ENCODE measurements at places on chromosomes 12 and 14.

GRCh38 chr14:75430116-75430515 is 2.3 kb downstream of the JDP2 start:
- DNase-seq: no peak

DNA sequence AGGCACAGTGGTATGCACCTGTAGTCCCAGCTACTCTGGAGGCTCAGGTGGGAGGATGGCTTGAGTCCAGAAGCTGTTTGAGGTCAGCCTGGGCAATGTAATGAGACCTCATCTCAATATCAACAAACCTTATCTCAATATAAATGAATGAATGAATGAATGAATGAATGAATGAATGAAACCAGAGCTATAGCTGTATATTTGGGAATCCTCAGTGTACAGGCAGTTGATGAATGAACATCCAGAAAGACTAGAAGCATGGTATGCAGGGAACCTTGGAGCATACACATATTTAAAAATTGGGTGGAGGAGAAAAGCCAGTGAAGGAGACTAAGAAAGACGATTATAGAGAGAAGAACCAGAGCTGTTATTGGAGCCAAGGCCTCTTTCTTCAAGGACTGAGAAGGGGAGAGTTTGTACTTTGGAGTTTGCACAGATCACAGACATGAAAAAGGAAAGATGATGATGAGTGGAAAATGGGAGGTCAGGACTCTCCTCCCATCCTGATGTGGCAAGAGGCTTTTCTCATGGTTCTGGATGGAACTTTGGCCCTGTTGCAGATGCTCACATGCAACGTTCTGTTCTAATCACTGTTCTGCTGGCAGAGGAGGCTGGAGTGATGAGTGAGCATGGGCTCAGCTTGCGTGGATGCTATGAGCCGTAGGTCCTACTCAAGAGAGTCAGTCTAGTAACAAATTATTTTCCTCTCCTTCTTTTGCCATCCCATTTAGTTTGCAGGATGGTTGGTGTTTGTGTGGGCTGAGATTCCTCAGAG is 114.4 kb downstream of the PRKCH start:
- DNase-seq: no peak

DNA sequence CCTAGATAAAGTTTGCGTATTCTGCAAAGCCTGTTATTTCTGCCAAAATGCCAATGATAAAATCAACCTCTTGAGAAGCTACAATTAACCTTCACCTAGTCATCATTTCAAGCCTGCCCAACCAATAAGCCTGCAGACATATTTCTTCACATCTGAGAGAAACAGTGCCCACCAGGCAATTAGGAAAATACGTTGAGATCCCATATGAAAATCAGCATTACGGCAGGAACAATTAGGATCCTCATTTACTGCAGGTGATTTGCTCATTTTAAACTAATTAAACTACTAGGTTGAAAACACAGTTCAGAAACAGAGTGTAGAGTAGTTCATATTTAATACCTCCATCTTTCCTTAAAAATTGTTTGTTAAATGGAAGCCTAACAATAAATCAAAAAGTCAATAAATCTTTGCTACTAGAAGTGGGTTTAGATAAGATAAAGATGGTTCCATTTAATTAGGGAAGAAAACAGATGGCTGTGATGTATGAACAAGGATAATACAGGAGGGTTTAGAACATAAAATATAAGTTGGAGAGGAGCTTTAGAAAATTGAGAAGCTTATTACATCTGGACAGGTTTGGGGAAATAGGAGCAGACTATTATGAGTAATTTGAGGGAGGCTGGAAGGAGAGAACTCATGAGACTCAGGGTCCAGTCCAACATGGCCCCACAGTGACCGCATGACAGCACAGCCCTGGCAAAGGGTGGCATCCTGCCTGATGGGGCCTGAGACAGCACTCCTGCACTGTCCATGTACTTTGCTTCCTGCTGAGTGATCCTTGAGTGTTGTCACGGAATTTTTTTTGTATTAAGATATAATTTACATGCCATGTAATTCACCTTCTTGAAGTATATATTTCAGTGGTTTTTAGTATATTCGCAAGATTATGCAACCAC is 26.9 kb upstream of the PYGL start:
- DNase-seq: no peak

- no peak for DNase-seq
These were observed 489 bp upstream of the EML5 start for GRCh38 chr14:88793259-88793625.

- DNase-seq: no peak
These were observed 1.7 kb downstream of the TBX3 start for GRCh38 chr12:114682106-114682784.

DNA sequence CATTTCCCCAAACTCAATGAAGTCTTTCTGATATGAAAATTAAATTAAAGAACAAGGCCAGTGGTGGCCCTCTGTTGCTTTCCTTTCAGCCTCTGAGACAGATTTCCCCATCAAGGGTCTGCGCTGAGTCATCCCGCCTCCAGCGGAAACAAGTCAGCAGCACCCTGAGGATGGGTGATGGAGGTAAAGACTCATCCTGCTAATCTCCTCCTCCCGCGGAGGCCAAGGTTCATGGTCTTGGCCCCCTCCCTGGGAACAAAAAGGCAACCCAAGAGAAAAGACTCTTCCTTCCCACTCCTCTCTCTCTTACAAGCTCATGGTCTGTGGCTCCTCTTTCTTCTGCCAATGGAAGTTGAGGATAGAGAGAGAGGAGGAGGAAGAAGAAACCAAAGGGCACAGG is 9.0 kb upstream of the NUMB start:
- no peak for DNase-seq

GRCh38 chr14:33859306-33859705 is 91.6 kb downstream of the EGLN3 start:
- DNase-seq: no peak
